Inflammatory macrophage (primary cell): ENCODE measurements at places on chromosomes 6 and 20.

- peak; percentile 5 for DNase-seq
Measured at GRCh38 chr6:47043286-47043685, 1.2 kb upstream of the ADGRF1 start.

DNA sequence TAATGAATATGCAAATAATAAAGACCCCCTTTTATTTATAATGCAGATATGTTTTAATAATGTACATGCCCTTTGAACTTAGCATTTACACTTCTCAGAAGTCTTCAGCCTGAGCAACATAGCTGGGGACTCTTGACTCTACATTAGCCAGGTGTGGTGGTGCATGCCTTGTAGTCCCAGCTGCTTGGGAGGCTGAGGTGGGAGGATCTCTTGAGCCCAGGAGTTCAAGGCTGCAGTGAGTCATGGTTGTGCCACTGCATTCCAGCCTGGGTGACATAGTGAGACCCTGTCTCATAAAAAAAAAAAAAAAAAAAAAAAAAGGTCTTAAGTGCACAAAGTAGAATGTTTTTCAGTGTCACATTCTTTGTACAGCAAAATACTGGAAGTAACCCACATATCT is 17.3 kb upstream of the MAPK13 start:
- no peak for DNase-seq

DNA sequence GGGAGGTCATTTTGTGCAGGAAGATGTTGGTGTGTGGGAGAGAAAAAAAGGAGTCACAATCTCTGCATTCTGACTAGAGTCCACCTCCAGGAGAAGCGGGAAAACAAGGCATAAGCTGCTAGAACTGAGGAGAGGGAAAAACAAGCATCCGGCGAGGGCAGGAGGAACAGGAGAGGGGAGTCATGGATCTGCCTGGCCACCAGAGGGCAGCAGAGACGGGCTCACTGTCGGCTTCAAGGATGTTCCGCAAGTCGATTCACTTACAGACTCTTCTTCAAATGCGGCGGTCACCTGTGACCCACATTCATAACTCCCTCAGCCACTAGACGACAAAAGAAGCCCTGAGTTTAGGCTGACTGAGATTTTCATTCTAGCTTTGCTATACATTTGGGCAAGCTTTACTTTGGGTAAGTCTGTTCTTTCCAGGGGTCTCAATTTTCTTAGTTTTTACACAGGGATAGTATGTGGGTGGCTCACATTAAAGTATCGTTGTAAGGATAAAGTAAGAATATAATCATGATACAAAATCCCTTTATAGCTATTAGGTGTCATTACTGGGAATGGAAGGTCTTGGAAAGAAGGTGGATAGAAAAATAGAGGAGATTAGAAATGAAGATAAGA is 6.6 kb upstream of the BTNL2 start:
- peak; percentile 83 for DNase-seq

DNA sequence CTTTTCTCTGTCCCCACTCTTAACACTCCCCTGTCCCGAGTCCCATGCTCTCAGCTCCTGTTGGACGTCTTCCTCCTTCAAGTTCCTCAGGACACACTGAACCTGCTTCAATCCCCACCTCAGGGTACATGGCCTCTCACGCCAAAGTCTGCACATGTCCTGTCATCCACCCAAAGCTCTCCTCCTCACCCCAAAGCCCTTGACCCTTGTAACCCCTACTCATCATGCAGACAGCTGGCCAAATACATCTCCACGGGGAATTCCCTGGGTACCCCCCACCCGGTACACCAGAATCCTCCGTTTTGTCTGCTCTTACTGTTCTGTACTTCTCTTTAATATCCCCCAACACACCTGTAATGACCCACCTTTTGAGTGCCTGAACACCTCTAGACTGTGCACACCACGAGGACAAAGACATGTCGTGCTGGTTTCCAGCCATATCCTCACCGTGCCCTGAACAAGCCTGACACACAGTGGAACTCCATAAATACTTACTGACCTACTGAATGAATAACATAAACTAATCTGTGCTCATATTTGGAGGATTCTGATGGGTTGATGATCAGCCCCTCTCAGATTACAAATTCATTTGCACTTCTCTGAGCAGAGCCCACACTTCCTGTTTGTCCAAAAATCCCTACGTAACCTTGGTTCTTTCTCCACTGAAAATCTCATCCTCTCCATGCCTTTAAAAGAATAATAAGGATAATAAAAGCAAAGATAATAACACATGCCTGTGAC is 66.8 kb upstream of the EYA2 start:
- DNase-seq, result no peak

- DNase-seq, result no peak
Measured at GRCh38 chr6:149216459-149216858, 101.1 kb upstream of the TAB2 start.
